ENCODE measurements at places on chromosomes 5 and 9.

- DNase-seq: no peak
Measured at GRCh38 chr5:139831624-139832023, 36.0 kb downstream of the PSD2 start.

GRCh38 chr5:82584631-82585030 lies 306.5 kb upstream of the RPS23 start:
- no peak for DNase-seq

GRCh38 chr5:96048763-96049162 lies 87.1 kb upstream of the ELL2 start:
- DNase-seq: no peak

GRCh38 chr5:135921388-135921787 lies 25.7 kb upstream of the IL9 start:
- no peak for DNase-seq

DNA sequence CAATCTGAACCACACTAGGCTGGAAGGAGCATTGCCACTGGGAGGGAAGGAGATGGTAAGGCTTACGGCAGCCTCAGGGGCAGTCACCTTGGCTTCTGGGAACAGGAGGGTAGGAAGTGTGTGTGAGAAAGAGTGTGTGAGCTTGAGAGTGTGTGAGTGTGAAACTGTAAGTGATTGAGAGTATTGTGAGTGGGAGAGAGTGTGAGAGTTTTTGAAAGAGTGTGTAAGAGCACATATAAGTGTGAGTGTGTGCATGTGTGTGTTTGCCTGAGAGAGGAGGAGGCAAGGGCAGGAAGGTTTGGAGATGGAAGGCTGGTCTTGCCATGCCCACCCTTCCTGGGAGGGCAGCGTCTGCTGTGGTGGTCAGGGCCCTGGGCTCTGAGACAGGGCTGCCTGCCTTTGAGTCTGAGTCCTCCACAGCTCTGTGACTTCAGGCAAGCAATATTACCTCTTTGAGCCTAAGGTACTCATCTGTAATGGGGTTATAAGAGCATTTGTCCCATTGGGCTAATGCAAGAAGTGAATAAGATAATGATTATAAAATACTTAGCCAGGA lies 51.9 kb upstream of the BOD1 start:
- no peak for DNase-seq

GRCh38 chr5:61679562-61679961 lies 347.5 kb downstream of the ZSWIM6 start:
- DNase-seq: no peak

GRCh38 chr9:69658987-69659675 lies 13.0 kb downstream of the APBA1 start:
- no peak for DNase-seq

- no peak for DNase-seq
Measured at GRCh38 chr9:79565245-79565644, 6.5 kb upstream of the TLE4 start.

GRCh38 chr5:174945853-174946252 lies 221.5 kb downstream of the MSX2 start:
- no peak for DNase-seq

DNA sequence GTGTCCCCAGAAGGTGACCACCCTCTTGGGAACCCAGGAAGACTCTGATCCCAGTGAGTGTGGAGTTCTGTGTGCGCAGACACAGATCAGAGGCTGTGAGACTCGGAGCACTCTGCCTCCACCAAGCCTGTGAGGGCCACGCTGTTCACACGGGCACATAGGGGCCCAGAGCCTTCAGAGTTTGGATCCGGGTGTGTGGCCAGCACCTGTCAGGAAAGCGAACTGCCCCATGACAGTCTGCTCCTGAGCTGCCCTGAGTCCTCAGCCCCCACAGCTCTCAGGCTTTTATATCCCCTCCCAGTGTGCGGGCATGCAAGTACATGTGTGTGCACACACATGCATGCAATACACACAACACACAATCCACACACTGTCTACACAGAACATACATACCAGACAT lies 161.8 kb upstream of the IRX2 start:
- DNase-seq: no peak

DNA sequence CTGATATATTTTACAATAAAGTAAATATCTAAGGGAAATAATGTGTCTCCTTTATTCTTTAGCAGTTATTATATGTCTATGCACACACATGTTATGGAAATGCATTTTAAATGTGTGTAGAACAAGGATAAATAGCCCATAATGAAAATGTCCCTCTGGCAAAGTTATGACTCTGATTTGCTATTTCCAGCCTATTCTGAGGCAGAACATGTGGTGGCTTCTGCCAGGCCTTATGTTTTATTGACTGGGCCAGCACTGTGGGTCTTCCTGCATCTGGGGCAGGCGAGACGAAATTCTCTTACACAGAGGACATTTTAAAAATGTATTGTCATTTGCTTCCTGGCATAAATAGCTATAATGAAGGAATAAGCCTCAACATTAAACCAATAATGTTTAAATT lies 52.8 kb downstream of the S1PR3 start:
- DNase-seq: no peak

DNA sequence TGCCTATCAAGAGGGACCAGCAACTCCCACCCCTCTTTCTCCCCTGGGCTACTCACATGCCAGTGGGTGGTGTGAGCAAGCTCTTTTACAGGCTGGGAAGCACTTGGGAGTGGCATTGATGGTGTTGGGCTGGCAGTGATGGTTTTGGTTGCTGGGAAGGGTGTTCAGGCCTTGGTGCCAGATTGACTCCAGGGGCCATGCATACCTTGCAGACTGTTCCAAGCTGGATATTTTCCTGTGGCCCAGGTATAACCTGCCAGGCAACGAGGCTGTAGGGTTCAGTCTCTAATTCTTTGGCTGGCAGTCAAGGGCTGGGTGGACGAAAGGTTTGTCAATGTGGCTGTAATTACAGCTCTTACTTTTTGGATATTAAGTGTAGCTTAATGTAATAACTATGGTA lies 177.3 kb downstream of the MACROH2A1 start:
- DNase-seq: no peak
